ENCODE measurements at places on chromosomes 6 and 20. TPM values are rescaled to one million over a fixed set of nuclear protein-coding genes. Genes with fewer than 3 reads are reported as not detected.
A peak's percentile ranks its signal among the peaks of the same experiment; 100 is the strongest.

GRCh38 chr6:158554611-158555361 lies 5.1 kb upstream of the TMEM181 start:
- H3K4me1 ChIP-seq = peaks cover 8% of the 10 kb centered on the region
- H3K36me3 ChIP-seq = no peaks in the 10 kb centered on the region
- H3K27ac ChIP-seq = no peak overlapping the region
- peaks cover 8% of the 10 kb centered on the region for H3K27me3 ChIP-seq
- no peak for DNase-seq

The ZC3H12D gene
- total RNA-seq = 27.0 TPM

- H3K4me3 ChIP-seq = peak overlapping the region; percentile 87
- no peaks in the 10 kb centered on the region for H3K36me3 ChIP-seq
- H3K4me1 ChIP-seq = peaks cover 5% of the 10 kb centered on the region
Observed at GRCh38 chr20:31968291-31969126, 558 bp downstream of the XKR7 start.

DNA sequence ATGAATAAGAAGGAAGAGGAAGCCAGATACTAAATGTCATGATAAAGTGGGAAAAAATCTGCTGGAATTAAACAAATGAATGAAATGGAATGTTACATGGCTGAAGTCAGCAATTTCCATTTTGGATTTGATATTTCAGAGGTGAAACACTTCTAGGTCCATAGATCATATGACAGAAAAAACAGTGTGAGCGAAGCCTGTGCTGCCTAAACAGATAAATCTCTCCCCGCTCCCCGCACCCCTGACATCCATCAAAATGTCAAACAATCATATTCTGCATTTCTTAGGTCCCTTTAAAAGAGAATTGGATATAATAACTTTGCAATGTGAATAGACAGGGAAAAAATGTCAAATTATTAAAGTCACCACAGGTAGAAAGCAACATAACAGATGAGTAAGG lies 26.0 kb upstream of the TRDN start:
- H3K27ac ChIP-seq = no peak overlapping the region
- DNase-seq = no peak
- H3K4me1 ChIP-seq = no peaks in the 10 kb centered on the region
- no peaks in the 10 kb centered on the region for H3K36me3 ChIP-seq
- no peaks in the 10 kb centered on the region for H3K27me3 ChIP-seq

DNA sequence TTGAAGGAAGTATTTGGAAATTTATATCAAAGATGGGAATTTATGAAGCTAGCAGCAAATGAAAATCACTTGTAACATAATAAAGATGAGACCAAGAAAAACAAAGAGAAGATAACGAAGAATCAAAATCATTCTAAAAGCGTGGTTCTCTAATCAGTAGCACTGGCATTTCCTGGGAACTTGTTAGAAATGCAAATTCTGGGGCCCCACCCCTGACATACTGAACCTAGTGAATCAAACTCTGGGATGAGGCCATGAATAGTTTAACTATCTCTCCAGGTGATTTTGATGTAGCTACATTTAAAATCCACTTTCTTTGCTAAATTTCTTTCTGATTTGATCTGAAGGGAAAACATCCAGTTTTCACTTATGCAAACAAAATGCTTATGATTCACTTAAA lies 1075.6 kb downstream of the HACE1 start:
- no peaks in the 10 kb centered on the region for H3K36me3 ChIP-seq
- H3K27me3 ChIP-seq = no peaks in the 10 kb centered on the region
- H3K4me1 ChIP-seq = no peaks in the 10 kb centered on the region
- no peak for DNase-seq

- DNase-seq = no peak
- H3K4me3 ChIP-seq = no peak overlapping the region
- H3K27me3 ChIP-seq = peaks cover 6% of the 10 kb centered on the region
- no peaks in the 10 kb centered on the region for H3K36me3 ChIP-seq
- H3K27ac ChIP-seq = no peak overlapping the region
Observed at GRCh38 chr6:56488281-56488680, 154.4 kb downstream of the DST start.

The NR2E1 gene
- total RNA-seq = not detected

The EPPIN gene
- not detected for total RNA-seq

DNA sequence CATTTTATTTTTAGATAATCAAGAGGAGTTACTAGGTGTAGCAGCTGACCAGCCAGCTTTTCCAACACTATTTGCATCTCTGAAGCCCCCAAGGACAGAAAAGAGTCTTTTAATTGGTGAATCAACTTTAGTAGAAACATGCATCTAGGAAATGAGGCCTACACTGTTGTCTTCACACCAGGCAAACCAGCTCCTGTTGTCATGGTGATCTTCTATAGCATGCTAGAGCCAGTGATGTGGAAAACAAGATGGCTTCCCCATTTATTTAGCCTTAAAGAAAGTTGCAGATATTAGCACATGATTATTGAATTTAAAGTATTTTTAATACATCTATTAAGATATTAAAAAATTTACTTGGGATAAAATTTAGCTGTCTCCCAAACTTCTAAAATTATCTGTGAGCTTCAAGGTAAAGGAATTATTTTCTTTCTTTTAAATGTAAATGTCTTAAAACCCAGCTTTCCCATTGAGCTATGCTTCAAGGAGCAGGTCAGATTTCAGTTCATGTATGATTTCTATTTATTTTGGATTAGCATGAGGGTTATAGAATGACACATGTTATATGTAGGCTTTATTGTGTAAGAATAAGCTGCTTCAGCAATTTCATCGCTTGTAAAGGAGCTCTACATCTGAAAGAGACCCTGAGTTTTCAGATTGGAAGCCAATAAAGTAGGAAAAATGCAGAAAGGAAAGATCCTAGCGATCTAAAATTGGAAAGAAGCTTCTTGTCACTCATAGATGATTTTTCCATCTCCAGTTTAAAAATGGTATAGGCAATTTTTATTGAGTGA lies 564.9 kb upstream of the CITED2 start:
- H3K27me3 ChIP-seq = peaks cover 9% of the 10 kb centered on the region
- no peak overlapping the region for H3K4me3 ChIP-seq
- DNase-seq = no peak

The PRICKLE4 gene
- not detected for total RNA-seq
